ENCODE measurements at places on chromosomes 2 and 18.

DNA sequence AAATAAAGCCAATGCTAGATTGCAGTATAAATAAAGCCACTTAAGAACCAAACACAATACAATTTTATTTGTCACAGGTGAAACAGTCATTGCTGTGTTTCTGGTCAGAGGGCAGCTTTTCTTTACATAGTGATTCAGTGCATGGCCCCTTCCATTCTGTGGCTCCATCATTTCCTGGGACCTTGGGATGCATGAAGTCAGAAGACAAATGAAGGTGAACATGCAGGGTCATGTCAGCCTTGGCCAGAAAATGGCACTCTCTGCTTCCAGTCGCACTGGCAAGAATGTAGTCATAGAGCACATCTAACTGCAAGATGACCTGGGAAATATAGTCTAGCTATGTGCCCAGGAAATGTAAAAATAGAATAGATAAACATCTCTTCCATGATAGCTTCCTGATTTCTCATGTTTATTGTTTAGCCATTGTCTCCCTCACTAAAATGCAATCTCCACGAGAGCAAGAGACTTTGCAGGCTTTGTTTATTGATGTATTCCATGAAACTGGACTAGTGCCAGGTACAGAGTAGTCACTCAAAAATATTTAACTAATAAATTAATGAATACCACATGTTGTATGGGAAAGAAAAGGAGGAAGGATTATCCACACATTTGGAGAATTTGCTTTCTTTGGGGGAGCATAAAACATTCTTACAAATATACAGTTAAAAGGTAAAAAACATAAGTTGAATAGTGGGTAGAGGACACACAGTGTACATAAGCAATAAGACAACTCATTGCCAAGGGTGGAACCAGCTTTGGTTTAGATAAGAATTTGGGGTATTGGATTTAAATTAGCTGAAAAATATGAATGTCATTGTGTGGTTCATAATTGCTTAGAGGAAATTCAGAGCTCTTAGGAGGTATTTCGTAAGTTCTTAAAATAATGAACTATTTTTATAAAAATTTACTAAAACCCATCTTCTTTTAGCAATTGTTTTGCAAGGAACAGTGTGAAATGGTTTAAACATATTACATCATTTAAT lies 343.8 kb downstream of the PID1 start:
- DNase-seq: no peak

GRCh38 chr18:35410561-35410960 lies 33.4 kb upstream of the ZNF396 start:
- DNase-seq: no peak

- no peak for DNase-seq
These were observed 3.2 kb downstream of the TRAK2 start for GRCh38 chr2:201448061-201448460.

GRCh38 chr2:114127372-114127771 lies 237.5 kb downstream of the ACTR3 start:
- no peak for DNase-seq

DNA sequence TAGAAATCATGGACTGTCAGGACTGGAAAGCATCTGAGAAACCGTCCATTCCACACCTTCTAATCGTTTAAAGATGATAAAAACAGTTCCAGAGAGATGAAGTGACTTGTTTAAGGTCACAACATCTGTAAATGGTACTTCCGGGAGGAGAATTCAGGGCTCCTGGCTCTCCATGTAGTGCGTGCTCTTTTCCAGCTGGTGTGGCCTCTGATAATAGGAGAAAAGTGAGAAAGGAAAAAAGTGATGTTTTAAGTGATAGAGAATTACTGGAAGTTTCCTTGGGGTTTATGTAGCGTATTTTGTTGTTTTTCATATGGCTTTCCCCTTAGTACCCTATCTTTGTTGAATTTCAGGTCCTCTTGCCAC lies 663 bp downstream of the C2orf49 start:
- no peak for DNase-seq

DNA sequence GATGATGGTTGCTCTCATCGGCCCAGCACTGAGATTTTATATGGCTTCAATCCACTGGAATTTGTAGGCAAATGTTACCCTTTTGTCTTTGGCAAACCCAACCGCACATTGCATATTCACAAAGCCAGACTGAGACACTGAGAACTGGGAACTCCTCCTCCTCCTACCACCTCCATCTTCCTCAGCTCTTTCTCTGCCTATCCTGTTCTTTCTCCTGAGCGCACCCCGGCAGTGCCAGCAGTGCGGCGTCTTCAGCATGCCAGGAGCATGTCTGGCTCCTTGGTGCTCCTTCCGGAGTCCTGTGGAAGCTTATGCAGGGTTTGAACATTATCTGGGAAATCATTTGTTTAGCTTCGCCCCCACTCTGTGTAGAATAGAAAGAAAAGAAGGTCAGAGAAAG lies 50.8 kb downstream of the TRIB2 start:
- no peak for DNase-seq

DNA sequence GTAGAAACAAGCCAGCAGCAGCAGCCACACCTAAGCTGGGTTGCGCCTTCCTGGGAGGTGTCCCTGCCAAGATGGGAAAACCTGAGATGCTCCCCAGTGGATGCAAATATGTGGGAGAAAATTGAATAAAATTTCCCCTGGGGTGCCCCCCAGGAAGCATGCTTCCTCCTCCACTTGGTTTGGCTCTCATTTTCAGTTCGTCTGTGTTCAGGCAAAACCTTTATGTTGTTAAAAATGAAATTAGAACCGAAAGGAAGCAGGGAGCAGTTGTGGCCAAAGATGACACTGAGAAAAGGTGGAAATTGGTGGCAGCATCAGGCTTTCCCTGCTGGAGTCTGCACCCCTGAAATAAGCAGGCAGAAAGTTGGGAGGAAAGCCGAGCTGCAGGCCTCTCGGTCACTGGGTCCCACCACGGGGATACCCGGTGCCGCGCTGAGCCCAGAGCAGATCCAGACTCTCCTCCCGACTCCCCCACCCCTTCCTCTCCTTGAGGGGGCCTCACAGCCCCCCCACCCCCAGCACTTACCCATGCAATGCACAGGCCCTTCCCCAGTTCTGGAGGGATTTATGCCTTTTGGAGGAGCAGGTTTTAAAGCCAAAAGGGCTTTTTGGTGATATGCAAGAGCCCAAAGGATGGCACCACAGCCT lies 267.7 kb upstream of the SPRED2 start:
- no peak for DNase-seq

- no peak for DNase-seq
These were observed 614.6 kb upstream of the NXPH2 start for GRCh38 chr2:139394801-139395200.

DNA sequence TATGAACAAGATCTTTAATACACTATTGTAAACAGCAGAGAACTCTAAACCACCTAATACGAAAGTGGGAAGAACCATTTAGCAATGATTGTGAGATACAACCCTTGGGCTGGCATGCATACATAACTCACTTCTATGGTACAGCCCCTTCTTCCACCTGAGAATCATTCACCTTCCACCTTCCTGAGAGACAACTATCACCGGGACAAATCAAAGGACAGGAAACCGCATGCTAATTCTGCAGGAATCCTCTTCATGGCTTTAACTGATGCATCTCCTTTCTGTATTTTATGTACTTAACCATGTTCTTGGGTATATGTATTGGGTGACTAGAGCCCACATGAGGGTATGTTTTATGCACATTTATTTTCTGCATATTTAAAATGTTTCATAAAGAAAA lies 123.2 kb downstream of the TRABD2A start:
- no peak for DNase-seq

- no peak for DNase-seq
These were observed 4.1 kb downstream of the MTA3 start for GRCh38 chr2:42572297-42573081.

DNA sequence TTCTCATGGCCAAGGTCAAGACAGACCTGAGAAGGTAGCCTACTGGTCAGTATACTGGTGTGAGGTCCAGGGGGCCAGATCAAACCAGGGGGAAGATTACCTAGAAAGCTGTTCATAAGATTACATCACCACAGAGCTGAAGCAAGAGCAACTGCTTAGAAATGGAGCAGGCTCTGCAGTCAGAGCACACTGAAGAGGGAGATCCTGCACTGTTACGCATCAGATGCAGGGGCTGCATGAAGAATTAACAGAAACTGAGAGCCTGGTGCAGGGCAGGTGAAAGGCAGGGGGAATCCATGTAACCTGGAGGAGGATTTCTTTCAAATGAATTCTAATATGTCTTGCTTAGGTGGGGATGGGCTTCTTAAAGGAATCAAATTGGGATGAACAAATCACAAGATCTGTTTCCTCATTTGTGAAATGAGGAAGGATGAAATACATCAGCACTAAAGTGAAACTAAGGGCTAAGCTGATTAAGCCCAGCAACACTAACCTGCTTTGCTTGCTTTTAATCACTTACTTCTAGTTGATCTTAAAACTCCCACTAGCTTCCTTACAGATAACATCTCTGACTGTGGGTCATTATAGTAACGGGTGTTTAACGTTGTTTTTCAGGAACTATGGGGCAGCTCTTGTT lies 74.3 kb upstream of the ADAM23 start:
- no peak for DNase-seq

GRCh38 chr2:105950521-105951383 lies 206.0 kb downstream of the NCK2 start:
- no peak for DNase-seq

GRCh38 chr2:50611351-50611871 lies 420.5 kb downstream of the NRXN1 start:
- no peak for DNase-seq

Data from AG09309 (cell line).